ENCODE measurements at places on chromosomes 3 and 15.

GRCh38 chr3:30970183-30970582, 75.7 kb upstream of the GADL1 start:
- peak; percentile 17 for DNase-seq

- no peak for DNase-seq
Measured at GRCh38 chr3:163605915-163606314, 1472.4 kb downstream of the SI start.

DNA sequence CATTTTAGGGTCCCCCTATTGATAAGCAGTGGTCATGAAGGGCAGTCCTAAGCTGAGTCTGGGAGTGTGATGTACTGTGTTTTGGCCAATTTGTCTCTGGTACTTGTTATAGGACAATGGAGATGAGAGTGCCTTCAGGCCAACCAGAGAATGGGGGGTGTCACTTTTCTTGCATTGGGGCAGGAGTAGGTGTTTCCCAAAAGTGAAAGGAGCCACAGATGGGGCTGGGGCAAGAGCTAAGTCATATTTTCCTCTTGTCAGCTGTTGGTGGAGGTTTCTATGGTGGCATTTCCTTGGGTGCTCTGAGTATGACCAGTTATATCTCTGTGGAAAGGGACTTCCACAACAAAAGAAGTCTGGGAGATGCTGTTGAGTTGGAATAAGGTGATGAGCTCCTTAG, 24.7 kb upstream of the BSN start:
- DNase-seq, result no peak

DNA sequence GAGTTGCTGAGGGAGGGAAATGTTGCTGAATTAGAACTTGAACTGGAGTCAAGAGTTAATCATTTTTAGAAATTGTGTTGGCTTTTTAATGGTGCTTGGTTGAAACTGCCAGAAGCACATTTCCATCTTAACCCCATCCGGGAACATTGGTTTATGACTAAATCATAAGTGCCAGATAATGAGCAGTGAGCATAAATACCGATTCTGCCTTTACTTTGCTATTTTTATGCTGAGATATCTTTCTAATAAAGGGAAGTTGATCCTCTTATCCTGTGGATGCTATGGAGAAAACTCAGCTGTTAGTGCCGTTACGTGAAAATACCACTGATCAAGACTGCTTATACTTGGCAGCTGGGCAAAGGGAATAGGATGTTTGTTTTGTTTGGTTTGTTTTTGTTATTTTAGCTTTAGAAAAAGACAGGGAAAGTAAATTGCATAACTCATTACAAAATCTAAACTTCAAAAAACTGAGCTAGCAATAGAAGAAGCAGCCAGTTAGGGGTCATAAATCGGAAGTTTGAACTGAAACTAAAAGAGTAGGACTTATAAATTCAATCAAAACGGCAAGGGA, 813.1 kb downstream of the NAALADL2 start:
- DNase-seq, result no peak

GRCh38 chr3:130488288-130488687, 28.7 kb upstream of the COL6A6 start:
- DNase-seq, result no peak

DNA sequence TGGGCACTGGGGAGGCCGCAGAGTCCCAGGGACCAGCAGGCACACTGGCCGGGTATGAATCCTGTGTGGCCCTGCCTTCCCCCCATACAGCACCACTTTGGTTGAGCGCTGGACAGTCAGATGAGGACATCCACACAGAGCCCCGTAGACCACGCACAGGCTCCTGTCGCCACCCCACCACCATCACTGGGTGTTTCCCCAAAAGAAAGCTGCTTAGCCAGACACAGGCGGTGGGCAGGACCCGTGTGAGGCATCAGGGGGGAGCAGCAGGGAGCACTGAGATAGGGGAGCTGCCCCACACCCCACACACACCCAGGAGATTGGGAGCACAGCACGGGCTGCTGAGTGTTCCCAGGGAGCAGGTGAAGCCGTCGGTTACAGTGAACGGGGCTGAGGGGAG, 42.4 kb upstream of the SLC41A3 start:
- no peak for DNase-seq

- DNase-seq, result no peak
Measured at GRCh38 chr15:23690450-23690852, 3.3 kb upstream of the NDN start.

DNA sequence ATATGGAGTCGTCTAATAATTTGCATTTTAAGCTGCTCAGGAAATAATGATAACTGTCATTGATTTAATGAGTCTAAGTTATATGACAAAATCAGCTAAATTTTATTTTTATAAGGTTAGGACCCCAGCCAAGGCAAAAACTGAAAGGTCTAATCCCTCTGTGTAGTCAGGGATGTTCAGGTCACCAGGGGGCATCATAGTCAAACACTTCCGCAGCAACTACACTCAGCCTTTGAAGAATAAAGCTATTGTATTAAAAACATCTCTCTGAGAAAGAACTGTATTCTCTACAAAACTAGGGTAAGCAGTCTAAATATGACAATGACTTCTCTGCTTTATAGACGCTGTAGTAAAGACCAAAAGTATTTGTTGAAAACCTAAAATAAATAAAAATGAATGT, 15.0 kb downstream of the INTS14 start:
- DNase-seq, result peak; percentile 62

- no peak for DNase-seq
Measured at GRCh38 chr15:29021857-29022256, 136.1 kb downstream of the APBA2 start.

- DNase-seq, result no peak
Measured at GRCh38 chr3:2452249-2452648, 353.6 kb downstream of the CNTN4 start.

DNA sequence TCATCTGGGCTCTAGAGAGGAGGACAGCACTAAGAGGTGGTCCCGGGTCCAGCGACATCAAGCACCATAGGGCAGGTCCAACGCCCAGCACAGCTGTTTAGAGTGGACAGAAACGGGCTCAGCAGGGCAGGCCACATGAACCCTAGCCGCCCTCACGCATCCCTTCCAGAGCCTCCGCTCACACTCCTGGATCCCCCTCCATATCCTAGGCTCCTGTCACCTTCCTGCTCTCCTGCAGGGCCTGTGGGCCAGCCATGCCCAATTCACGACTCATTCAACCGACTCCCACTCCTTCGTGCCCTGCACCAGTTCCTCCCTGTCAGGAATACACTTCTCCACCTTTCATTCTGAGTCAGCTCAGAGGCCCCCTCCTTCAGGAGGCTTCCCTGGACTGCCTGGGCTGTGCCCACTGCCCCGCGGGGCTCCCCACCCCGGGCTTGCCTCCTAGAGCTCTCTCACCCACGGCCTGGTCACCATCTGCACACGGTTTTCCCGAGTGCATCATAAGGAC, 90.2 kb downstream of the LINGO1 start:
- DNase-seq, result no peak

GRCh38 chr3:129114455-129114854, 7.1 kb downstream of the RAB43 start:
- no peak for DNase-seq

DNA sequence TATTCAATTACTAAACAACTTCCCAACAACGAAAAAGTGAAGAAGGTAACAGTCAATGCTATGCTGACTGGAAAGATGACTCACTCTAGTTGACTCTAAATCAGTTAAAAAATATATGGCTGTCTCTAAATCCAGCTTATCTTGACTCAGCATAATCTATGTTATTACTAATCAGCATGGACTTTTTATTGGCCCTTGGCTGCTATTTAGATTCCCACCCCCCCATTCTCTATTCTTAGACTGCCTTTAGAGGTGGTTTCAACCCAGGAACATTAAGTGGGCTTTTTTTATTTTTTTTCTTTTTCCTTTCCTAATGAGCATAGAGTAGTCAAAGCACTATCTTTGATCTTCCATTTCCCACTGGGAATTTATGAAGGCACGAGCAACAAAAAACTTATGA, 1.9 kb downstream of the PCOLCE2 start:
- DNase-seq, result peak; percentile 21

DNA sequence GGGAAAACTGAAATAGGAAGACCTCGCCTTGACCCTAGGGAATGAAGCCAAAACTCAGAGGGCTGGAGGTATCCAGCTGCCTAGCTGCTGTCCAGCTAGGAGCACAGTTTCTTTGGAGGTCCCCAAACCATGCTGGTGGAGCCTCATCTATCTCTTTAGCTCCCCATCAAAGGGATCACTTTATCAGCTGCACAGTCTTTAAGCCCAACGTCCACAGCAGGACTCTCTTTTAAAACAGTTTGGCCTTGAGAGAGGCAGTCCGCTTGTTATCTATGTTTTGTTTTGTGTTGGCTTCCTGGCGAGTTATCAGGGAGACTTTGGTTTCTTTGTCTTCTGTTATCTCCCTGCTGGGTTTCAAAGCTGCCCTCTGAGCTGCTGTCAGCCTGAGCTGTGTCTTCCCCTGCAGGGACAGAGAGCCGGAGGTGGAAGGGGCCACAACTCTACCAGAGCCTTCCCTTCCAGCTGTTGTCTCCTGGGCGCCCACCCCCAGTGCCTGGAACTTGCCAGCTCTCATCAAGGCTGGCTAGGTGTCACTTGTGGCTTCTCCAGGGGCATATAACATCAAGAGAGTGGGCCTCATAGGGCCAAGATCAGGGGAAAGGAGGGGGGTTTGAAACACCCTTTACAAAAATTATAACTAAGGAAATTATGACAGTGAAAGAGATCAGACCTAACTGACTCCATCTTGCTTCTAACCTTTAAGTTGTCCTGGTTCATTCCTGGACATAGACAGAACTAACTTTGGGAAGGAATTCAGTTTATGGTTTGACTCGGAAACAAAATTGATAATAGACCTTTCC, 61.4 kb upstream of the C15orf39 start:
- peak; percentile 94 for DNase-seq

DNA sequence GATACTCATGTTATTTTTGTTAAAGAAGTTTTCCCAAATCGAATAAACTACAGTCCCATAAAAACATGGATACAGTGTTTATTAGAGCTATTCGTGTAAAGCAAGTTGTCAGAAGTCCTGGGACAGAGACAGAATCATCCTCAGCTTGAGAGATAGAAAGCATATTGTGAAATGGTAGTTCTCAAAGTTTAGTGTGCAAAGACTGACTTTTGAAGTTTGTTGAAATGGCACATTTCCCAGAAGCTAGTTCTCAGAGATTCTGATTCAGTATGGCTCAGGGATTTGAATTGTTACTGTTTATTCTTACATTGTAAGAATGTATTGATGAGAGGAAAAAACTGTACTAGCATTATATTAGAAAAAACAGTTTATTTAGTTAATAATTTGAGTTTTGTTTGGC, 22.1 kb downstream of the GABRR3 start:
- DNase-seq, result no peak

- DNase-seq, result no peak
Measured at GRCh38 chr3:55639896-55640765, 153.0 kb upstream of the WNT5A start.

DNA sequence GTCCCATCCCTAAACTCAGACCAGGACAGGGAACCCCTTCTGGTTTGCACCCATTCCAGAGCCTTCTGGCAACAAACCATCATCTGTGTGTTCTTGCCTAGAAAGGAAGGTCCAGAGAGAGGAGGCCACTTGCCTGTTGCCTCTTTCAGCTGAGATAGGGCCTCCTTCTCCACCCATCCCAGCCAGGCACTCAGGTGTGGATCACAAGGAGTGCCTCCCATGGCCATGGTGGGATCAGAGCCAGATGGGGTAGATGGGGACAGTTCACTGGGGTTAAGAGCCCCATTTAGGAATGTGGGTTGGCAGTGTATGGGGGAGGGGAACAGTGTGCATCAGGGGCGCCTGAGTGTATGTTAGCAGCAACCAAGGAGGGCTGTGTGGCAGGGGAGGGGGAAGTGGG, 8.9 kb upstream of the CTDSPL start:
- no peak for DNase-seq

GRCh38 chr3:176734146-176734545, 463.1 kb downstream of the TBL1XR1 start:
- DNase-seq, result no peak

DNA sequence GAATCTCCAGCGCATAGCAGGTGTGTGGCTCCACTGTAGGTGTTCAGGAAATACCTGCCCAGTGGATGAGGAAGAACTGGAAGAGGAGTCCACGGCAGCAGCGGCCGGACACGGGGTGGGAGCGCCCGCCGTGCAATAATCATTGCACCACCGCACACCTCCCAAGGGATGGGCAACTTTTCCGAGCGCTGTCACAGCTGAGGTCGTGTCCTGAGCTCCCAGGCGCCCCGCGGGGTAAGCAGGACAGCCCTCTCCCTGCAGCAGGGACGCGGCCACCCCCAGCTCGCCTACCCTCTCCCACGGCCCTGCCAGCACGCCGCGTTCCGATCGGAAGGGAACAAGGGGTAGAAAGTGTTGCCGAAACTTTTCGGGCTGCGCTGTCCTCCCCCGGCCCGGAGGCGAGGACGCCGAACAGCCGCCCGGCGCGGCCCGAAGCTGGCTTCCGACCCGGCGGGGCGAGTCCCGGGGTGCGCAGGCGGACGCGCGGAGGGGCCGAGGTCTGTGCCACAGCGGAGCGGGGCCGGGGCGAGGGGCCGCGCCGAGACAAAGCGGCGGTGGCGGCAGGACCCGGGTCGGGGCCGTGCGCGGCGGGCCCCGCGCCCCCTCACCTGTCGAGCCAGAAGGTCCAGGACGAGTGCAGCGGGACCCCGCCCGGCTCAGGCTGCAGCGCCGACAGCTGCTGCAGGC, 475 bp downstream of the EIF4E3 start:
- DNase-seq, result peak; percentile 48

DNA sequence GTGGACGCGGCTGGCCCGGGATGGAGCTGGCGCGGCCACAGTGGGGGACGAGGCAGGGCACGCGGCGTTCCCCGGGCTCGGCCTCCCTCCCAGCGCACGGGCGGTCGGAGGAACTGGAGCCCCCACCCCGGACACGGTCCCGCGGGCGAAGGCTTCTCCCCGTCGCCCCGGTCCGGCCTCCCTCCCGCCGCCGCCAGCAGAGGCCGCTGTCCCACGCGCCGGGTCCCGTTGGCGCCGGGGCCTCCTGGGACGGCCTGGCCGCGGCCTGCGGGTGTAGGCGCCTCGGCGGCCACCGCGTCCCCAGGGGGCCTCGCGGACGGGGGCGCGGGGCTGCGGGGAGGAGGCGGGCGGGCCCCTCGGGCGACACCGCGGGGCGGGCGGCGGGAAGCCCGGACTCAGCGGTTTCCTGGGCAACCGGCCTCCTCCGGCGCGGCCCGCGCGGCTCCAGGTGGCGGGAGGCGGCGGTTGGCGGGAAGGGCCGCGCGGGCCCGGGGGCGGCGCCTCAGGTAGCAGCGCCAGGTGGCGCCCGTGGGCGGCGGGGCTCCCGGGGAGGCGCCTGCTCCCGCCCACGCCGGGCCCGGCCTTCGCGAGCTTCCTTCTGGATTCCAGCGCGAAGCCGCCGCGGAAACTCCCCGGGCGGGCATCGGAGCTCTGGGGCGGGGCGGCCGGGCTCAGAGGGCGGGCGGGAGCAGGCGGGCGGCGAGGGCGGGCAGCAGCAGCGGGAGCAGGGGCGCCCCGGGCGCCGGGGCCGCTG, 26.7 kb downstream of the MELTF start:
- DNase-seq, result peak; percentile 85

GRCh38 chr3:111688190-111688800, 93.1 kb upstream of the ZBED2 start:
- DNase-seq, result no peak
